Activated T-cell treated with anti-CD3 and anti-CD28 coated beads for 4 hours (primary cell): ENCODE measurements at places on chromosomes 6 and 20.

DNA sequence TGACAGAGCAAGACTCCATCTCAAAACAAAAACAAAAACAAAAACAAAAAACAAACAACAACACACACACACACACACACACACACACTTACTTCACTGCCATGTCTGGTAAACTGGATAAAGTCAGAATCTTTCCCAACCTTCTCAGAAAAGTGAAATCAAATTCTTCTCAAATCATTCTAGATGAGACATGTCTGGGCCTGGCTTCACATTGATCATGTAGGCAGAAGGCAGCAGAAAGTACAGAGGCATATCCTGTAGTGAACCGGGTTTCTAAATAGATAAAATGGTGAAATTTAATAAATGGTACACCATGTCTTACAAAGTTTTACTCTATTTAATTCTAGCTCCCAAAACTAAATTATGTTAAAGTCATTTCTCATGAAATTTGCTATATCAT lies 14.9 kb upstream of the MRS2 start:
- DNase-seq = no peak

DNA sequence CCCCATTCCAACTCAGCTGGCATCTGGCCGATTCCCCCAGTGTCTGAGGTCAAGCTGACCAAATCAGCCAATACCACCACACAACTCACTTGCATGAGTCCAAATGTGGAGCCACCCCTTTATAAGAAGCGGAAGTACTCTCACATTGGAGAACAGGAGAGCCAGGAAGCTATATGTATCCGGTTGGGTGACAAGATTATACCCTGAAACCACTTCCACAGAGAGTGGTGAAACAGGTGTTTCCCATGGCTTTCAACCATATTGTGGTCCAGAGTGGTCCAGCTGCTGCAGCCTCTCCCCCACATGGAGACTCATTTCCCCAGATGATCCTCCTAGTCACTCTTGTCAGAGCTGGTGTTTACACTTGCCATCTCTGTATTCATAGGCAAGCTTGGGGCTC lies 24.0 kb upstream of the SERINC1 start:
- DNase-seq = no peak

DNA sequence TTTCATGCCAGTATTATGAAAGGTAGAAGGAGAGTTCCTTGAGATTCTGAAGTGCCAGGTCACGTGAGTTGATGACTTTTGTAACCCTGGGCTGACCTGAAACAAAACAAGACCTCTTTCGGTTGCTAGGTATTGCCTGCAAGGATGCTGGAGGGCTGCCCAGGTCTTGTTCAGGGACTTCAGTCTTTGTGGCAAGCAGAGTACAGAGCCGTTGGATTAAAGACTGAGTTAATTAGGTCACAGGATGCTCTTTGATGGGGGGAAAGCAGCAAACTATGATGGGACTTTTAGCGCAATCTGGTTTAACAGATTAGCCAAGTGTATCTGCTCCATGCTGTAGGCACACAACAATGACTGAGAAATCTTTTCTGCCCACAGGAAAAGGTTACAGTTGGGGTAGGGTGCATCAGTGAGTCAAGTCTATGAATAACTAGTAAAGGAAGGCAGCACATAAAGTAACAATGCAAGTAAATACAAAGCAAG lies 12.8 kb upstream of the ELOVL5 start:
- no peak for DNase-seq

GRCh38 chr6:91824331-91824730 lies 1237.5 kb upstream of the MAP3K7 start:
- no peak for DNase-seq

GRCh38 chr6:9083108-9083507 lies 647.8 kb upstream of the SLC35B3 start:
- no peak for DNase-seq

- no peak for DNase-seq
These were observed 2.7 kb downstream of the MYCT1 start for GRCh38 chr6:152700427-152700826.

DNA sequence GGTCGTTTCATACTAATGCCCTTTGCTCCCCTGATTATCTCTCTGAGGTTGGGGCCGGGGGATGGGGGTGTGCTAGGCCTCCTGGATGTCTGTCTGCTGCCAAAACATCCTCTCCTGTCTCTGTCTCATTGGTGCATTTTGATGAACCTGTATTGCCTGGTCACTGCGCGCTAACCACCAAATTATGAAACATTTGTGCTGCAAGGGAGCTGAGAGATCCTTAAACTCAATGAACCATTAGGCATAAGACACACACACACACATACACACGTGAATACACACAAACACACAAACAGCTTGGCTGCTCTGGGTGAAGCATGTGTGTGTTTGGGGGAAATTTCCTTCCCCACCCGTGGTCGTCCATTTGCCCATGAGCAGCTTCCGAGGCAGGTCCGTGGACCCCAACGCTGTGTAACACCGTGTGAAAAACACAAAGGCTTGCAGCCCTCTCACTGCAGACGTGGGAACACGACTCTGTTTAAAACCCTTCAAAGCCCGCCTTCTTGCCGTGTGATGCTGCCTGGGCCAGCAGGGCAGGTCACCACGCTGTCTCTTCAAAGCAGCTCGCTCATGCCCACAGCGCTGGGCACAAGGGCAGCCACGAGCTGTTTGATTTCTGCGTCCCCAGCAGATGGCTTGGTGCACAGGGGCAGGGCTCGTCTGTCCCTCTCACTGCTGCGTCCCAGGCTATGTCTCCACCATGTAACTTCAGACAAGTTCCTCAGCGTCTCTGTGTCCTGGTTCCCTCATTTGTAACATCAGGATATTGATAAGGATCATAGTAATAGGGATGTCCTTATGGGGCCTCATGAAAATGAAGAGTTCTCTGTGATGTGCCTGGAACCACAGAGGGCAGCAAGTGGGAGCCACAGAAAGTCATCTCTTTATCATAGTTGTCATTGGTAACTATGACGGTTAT lies 96.8 kb downstream of the CDH26 start:
- no peak for DNase-seq

- no peak for DNase-seq
These were observed 85.9 kb downstream of the VIP start for GRCh38 chr6:152836523-152836922.

- DNase-seq = no peak
These were observed 38.5 kb upstream of the TASP1 start for GRCh38 chr20:13677241-13677640.

DNA sequence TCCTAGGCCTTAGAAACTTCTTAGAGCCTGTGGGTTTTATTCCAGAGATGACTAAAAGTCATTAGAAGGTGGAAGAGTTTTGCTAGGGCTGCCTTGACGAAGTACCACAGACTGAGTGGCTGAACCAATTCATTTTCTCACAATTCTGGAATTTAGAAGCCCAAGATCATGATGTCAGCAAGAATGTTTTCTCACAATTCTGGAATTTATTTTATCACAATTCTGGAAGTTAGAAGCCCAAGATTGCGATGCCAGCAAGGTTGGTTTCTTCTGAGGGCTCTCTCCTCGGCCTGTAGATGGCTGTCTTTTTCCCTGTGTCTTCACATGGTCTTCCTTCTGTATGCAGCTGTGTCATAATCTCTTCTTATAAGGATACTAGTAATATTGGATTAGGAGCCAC lies 672.9 kb upstream of the MARCKS start:
- DNase-seq = no peak

GRCh38 chr6:19465256-19465655 lies 371.9 kb upstream of the ID4 start:
- DNase-seq = no peak
